ENCODE measurements at places on chromosomes 12 and 14. TPM values are rescaled to one million over a fixed set of nuclear protein-coding genes. Genes with fewer than 3 reads are reported as not detected.
A peak's percentile ranks its signal among the peaks of the same experiment; 100 is the strongest.

TMEM229B gene
- 22.4 TPM for total RNA-seq

EXOC3L4 gene
- 0.82 TPM for total RNA-seq

- no peak for DNase-seq
These were observed 4.1 kb upstream of the RERG start for GRCh38 chr12:15225136-15225862.

GRCh38 chr12:85834378-85834777, 1.8 kb downstream of the RASSF9 start:
- DNase-seq = no peak

GRCh38 chr12:27014859-27015729, 910 bp upstream of the TM7SF3 start:
- no peak for DNase-seq

DNA sequence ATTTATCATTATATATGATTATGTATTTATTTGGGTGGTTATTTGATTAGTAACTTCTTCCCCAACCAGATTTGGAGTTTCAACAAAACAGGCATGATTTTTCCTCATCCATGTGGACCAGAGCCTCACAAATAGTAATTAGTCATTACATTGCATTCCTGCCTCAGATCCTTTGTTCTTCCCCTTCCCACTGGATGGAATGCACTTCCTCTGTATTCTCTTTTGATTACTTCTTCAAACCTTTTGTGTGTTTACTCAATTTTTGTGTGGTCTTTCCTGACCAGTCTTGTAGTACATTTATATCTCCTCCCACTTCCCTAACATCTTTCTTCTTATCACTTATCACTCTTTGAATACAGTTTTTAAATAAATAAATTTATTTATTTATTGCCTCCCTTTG, 15.5 kb downstream of the SYT1 start:
- DNase-seq = no peak

DNA sequence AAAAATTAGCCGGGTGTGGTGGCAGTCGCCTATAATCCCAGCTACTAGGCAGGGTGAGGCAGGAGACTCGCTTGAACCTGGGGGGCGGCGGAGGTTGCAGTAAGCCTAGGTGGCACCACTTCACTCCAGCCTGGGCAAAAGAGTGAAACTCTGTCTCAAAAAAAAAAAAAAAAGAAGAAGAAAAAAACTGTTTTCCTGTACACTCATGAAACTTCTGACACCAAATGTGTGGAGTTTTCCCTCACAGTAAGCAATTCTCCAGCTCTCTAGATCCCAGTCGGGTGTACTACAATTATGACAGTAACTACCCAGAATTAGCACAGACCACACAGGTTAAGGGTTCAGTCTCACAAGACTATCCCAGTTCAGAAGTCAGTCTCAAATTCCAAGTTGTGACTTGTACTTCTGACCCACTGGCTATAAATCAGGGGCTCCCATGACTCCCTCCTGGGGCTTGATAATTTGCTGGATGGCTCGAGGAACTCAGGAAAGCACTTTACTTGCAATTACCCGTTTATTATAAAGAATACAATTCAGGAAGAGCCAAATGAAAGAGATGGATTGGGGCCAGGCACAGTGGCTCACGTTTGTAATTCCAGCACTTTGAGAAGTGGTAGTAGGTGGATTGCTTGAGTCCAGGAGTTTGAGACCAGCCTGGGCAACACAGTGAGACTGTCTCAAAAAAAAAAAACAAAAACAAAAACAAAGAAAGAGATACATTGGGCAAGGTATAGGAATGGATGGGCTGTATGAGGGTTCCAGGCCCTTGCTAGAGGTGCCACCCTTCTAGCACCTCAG, 12.4 kb upstream of the ARF6 start:
- DNase-seq = no peak

DNA sequence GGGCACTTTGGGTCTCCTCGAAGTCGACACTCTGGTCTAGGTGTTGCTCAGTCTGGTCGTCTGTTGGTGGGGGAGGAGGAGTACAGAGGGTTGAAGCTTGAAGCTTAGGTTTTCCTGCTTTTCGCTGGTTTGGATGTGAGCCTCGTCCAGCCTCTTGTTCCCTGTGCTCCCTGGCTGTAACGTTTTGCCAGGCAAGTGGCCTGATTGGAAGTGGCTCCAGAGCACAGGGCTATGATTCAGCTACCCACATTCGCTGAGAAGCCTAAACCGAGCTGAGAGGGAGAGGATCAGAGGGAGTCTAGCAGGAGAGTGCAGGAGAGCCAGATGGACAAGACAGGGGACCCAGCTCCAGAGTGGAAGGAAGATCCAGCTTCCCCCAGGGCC, 6.1 kb downstream of the HOXC10 start:
- no peak for DNase-seq

DNA sequence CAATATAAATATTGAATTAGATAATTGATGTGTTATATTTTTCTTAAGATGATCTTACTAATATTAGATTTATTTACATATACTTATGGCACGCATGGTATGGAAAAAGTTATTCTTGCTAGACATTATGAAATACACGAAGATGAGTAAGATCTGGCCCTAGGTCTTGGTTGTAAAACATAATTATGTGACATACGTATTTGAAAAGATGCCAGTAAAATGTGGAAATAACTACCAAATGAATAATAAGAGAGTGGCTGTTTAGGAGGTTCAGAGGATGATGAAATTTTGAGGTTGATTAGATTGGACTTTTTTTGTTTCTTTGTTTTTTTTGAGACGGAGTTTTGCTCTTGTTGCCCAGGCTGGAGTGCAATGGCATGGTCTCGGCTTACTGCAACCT, 41.3 kb downstream of the FANCM start:
- no peak for DNase-seq

- DNase-seq = peak; percentile 60
These were observed 34.9 kb downstream of the KRT80 start for GRCh38 chr12:52156757-52157565.

DNA sequence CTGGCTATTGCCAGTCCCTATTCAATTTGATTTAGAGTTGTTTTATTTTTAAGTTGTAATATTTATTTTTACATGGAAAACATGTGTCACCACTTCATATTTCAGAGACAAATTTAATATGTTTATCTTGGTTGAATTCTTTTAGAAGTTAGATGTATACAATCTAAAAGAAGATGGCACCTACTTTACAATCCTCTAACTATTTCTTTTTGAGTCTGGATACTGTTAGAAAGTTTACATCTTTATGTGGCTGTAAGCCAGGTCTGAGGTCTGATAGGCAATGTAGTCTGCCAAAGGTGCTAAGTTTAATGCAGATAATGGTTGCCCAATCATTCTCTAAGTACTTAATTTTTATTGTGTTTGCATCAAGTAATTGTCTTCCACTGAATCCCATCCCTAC, 7.2 kb upstream of the LMO3 start:
- no peak for DNase-seq

DNA sequence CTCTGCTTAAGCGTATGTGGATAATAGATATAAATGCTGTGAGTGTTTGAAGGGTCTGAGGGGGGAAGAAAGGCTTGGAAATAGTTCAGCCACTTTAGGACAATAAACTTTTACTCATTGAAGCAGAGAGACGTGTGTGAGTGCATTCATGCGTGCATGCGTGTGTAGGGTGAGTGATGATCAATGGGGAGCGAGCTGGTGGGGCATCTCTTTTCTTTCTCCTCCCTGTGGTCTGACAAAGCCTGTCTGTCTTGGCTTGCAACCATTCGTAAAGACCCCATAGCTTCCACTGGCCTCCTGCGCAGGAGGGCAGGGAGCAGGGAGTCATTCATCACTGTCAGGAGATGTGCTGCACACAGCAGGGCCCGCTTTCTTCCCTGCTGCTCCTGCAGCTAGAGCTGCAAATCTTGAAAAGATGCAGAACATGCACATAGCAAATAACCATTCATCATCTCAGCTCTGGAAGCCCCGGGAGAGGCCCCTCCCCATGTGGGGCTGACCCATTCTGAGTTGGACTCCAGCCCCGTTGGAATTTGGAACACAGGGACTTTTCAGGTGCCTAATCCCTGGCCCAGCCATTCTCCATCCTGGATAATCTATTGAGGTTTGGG, 223.2 kb downstream of the PPM1H start:
- DNase-seq = no peak

All from frontal cortex (tissue), 4 donors.